Stimulated activated CD8-positive, alpha-beta memory T cell treated with anti-CD3 and anti-CD28 coated beads, Interleukin-4, amount 100 ng/mL, for 4 hours (primary cell): ENCODE measurements at places on chromosomes 3 and 15.

- no peak for DNase-seq
These were observed 51.9 kb downstream of the CA12 start for GRCh38 chr15:63329567-63330350.

DNA sequence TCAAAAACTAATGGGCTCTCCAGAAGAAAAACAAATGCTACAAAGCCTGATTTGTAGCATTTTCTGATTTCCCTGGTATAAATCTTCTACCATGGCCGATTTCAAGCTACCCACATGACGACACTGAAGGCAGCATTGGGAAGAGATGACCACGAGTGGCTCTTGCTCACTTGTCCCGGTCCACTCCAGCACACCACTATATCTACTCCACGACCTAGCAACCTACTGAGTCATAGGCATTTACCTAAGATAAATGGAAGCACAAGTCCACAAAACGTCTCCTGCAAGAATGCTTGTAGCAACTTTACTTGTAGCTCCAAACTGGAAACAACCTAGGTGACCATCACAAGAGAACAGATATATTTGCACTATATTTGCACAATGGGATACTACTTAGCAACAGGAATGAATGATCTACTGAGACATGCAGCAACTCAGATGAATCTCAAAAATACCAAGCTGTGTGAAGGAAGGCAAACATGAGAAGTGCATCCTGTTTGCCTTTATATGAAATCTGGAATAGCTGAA, 60.8 kb upstream of the HES1 start:
- no peak for DNase-seq

GRCh38 chr15:66269326-66270090, 16.0 kb upstream of the MEGF11 start:
- no peak for DNase-seq

DNA sequence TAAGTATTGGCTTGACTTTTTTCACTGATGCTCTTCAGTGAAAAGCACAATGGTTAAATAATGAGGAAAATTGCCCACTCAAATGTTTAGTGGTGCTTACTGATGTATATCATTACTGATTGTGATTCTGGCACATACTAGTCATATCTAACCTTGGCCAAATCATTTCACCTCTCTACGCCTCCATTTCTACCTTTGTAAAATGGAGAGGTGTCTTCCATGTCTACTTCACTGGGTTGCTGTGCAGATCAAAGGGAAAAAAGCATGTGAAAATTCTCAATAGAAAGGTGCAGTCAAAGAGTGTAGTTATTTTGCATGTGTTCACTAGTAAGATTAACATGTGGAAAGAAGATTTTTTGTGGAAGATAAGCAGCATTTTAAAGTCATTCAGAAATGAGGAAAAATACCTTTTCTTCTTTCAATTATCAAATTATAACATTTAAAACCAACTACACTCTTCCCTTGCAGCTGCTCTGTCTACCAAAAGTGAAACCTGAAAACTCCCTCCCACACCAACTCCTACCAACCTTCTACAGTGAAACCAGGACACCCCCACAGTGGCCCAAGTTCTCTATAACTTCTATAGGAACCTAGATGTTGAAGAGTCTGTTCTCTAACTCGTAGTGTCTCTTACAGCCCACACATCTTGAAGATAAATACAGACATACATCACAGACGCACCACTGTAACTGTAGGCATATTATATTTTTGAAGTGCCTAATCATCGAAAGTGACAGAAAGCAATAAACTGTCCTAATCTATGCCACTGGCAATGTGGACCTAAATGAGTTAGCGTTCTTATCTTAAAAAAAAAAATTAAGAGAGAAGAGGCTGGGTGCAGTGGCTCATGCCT, 1.4 kb downstream of the CD200R1 start:
- no peak for DNase-seq

- no peak for DNase-seq
These were observed 35.1 kb downstream of the CTXND1 start for GRCh38 chr15:80216911-80217310.

DNA sequence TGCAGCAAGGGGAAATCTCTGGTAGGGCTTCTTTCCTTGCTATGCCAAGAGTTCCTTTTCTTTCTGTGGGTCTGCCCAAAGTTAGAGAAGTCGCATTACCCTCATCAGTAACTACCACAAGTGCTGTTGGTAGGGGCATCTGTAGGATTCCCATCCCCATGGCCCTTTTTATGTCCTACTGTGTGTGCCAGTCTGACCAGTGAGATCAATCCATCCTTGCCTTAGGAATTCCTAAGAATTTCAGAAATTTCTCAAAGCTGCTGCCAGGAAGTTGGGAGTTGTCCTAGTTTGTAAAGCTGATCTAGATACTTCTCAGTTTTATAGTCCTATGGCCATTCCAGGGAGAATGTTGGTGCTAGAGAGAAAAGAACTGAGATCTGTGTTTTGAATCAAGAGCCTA, 36.5 kb downstream of the SH3GL3 start:
- no peak for DNase-seq

- no peak for DNase-seq
These were observed 59.6 kb downstream of the DLG1 start for GRCh38 chr3:197238842-197239241.

- peak; percentile 4 for DNase-seq
These were observed 99.5 kb upstream of the FAM98B start for GRCh38 chr15:38354315-38354929.

DNA sequence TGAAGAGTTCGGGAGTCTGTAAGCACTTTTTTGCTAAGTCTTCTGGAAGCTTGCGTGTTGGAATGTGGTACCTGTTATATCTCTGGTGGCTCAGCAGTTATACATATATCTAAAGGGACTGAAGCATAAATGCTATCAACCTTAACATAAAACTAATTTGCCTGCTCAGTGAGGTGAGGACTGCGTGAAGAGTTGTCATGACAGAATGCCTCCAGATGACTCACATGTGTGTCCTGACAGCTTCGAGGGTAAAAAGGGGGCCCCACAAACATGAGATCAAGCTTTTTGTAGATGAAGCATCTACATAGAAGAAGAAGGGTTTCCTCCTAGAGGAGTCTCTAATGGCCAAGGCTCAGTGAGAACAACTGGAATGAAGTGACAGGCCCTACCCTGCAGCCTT, 88.8 kb upstream of the C3orf80 start:
- no peak for DNase-seq

DNA sequence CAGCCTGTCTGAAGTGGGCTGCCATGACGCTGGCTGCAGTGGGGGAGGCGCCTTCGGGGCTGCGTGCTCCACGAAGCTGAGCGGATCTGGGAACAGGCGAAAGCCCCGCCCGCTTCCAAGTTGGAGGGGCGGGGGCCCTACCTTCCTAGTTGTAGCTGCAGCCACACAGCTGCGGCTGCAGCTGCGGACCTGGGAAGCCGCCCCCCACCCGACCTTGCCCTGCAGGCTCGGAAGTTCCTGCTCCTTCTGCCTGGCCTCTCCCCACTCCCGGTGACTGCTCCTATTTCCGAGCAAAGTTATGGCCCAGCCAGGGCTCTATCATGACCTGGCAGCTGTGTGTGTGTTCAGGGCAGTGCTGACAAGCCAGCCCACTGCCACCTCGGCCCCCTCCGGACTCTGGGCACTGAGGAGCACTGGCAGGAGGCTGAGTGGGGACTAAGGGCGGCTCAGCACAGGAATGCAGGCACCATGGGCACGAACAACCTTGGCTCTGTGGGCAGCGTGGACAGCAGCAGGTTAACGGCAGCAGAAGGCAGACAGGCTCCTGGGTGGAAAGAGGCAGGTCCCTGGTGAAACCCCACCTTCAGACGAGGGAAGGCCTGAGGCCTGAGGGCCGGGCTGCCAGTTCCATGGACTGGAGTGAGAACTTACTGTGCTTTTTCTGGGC, 352.4 kb upstream of the TMCO5A start:
- no peak for DNase-seq

DNA sequence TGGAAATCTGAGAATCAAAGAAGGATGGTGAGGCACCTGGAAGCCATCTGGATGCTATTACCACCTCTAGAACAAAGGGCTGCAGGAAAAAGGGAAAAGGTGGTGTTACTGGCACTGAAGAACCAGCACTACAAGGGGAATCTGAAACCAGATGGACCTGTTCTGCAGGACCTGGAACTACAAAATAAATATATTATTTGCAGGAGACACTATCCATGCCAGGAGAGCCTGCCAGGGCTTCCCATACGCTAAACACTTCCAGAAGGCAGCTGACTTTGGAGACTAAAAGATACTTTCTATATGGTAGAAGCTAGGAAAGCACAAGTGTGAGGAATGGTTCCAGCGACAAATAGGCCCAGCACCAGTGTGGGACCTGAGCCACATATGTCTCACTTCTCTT, 83.4 kb upstream of the POU1F1 start:
- no peak for DNase-seq

GRCh38 chr3:140883428-140884040, 58.1 kb upstream of the SLC25A36 start:
- no peak for DNase-seq

- DNase-seq, result no peak
These were observed 17.9 kb downstream of the RIOX2 start for GRCh38 chr3:97954228-97954827.

DNA sequence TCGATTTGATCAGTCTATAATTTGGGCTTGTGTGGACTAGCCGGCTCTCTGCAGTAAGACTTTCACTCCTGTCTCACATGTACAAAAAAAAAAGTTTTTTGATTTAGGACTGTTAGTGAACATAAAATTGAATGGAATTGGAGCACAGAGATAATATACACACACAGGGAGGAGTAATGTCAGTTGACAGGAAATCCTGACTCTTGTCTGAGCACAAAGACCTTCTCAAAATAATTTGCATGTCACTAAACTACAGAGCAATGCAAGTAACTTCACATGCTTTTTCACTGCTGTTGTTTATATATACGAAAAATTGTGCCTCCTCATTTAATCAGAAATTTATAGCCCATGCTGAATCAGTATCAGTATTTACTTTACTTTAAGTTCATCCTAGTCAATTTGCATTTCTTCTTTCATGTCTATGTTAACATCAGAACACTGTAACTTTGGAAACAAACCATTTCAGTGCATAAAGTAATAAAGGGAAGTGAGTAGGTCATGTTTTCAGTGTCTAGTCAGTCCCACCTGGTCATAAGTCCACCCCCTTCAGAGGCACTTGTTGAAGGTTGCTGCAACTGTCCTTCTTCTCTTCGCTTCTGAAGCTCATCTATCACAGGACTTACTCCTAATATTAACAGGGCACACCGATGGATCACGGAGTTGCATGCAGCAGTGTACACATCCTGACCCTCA, 115.8 kb downstream of the FBXL22 start:
- DNase-seq, result no peak

DNA sequence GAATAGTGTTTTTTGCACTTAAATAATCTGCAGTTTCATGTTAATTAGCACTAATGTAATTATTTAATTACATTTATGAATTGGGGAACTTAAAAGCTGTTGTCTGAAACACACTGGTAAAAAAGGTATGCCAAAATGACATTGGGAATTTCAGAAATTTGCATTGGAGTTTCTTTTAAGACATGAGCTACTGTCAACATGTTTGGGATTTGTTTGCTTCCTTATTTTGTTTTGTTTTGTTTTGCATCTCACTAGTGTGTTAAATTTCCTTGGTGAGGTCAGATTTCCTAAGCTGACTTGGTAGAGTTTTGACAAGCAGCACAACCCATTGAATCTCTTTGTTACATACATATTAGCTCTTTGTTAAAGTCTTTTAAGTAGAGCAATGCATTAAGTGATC, 119.4 kb downstream of the IQCH start:
- DNase-seq, result no peak

GRCh38 chr3:114697401-114697800, 403.6 kb downstream of the TIGIT start:
- no peak for DNase-seq

DNA sequence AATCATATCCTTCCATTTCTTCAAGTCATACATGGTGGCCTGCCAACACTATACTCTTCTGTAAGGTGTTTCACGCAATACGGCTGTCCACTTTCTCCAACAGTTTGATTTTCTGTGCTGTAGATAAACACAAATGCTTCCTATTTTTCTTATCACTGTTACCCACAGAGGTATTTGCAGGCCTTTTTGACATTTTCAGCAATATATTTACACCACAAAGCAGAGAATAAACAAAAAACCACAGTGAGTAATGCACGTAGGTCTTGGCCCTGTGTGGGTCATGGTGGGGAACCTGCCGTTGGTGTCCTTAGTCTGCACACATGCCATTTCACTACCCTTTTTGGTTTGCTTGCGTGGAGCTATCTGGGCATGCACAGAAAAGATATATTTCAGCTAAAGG, 59.5 kb downstream of the LRRC28 start:
- DNase-seq, result no peak

DNA sequence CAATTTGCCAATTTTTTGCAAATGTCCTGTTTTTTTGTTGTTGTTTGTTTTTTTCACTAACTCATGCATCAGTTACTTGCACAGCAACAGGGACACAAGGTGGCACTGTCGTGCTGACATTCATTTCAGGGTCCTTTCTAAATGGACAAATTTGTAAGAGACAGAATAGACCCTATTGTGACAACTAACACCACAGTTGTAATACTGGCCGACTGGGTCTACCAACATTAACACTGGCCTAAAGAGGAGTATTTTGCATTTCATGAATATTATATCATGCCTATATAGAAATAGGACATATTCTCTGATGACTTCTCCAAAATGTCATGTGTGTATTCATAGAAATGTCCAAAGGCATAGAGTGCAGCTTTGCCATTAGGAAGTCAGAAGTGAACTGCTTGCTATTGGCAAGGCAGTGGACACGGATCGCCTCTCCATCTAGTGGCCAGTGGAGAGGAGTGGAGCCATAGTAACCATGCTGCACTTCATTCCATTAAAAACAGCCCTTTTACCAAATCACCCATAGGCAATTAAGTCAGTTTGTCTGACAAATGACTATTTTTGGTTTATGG, 54.8 kb downstream of the ZBTB20 start:
- peak; percentile 18 for DNase-seq

DNA sequence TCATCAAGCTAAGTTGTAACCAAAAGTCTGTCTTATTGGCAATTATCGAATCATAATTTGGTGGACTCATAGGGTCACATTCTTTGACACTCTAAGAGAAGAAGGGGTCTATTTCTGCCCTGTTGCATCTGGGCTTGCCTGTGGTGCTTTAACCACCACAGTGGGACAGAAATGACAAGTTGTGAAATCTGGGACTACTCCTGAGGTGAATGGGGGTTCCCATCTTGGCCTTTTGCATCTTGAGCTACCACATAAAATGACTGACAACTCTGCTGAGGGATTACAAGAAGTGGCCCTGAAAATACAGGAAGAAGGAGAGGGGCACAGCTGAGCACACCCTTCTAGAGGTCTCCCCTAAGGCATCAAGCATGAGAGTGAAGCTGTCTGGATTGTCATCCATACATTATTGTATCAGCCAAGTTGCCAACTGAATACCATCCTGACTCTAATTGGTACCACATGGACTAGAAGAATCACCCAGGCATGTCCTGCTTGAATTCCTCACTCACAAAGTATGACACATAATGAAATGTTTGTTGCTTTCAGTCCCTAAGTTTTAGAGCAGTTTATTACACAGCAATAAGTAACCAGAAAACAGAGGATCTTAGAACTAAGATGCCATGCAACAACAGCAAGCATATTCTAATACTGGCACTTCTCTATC, 306.5 kb downstream of the ROBO1 start:
- DNase-seq, result no peak

DNA sequence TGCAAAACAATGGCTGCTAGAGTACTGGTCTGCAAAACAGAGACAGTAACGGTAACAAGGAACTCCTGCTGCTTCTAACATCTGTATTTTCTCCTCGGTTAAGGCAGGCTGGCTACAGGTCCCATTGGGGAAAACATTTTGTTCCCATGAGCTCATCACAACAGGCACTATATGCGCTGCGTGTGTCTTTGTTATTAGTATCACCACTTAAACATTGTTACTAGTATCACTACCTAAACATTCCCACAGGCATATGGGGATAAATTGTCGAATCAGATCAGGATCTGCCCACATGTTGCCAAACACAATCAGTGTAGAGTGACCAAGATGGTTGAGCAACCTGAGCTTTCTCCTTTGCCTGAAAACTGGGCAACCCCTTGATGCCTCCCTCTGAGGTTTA, 77.2 kb downstream of the TOP2B start:
- no peak for DNase-seq
